EH (cell line): ENCODE measurements at places on chromosomes 2 and 18.

DNA sequence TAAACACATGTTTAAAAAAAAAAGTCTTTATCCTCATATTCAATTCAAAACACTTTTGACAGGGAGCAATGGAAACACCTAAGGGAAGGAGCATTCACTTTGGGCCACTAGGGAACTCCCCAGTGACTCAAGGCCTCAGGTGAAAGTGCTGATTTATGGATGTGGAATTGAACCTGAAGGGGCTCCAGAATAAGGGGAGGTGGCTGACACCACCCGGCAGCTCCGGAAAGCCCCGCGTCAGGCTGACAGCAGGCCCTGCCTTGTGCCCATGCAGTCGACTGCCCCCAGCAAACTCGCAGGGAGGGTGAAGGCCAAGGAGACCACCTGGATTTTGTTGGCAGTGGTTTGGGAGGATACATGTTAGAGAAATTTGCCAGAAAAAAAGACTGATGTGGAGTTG, 275.3 kb upstream of the NCKAP5 start:
- no peak for DNase-seq

DNA sequence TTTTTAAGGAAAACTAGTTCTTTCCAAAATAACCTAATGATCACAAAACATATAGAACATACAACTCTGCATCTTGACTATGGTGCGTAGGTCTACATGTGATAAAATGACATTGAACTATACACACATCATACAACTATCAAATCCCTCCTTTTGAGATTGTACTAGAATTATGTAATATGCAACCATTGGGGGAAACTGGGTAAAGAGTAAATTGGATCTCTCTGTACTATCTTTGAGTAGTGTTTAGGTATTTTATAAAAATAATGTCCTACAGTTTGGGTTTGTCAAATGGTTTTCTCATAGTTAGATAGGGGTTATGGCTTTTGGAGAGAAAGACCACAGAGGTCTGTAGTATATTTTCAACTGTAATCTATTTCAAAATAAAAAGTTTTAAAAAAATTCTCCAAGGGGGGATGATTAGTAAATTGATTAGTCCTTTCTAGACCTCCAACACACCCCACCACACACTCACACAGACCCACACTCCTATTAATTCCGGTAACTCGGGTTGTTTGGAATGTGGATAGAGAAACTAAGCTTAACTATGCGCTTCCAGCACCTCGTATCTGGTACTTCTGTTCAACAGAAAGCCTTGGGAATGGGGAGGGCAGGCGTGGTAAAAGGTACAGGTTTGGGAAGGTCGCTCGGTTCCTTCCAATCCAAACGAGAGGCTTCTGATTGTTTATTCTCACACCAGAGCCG, 695 bp upstream of the BIRC6 start:
- no peak for DNase-seq

- DNase-seq = peak; percentile 88
Measured at GRCh38 chr18:74806700-74807416, 209.2 kb downstream of the ZNF407 start.

DNA sequence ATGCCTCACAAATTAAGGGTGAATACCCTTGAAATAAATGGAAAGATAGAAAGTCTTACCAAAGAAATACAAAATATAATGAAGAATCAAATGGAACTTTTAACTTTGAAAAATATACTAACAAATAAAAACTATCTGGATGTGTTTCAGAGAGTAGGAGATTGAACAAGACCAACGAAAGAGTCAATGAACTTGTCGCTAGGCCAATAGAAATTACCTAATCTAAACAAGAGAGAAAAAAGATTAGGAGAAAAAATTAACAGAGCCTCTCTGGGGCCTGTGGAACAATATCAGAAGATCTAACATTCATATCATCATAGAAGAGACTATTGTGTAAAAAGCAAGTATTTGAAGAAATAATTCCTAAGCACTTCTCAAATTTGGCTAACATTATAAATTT, 11.1 kb downstream of the FRZB start:
- DNase-seq = no peak

DNA sequence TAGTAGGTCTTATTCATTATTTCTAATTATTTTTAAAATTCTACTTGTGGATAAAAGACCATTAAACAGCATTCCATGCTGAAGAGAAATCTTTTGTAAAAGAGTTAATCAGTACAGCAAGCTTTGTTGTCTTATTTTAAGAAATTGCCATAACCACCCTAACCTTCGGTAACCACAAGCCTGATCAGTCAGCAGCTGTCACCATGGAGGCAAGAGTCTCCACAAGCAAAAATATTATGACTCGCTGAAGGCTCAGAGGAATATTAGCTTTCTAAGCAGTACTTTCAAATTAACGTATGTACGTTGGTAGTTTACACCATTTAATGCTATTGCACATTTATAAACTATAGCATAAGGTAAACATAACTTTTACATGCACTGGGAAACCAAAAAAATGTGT, 650.5 kb upstream of the LINC00305 start:
- DNase-seq = no peak

DNA sequence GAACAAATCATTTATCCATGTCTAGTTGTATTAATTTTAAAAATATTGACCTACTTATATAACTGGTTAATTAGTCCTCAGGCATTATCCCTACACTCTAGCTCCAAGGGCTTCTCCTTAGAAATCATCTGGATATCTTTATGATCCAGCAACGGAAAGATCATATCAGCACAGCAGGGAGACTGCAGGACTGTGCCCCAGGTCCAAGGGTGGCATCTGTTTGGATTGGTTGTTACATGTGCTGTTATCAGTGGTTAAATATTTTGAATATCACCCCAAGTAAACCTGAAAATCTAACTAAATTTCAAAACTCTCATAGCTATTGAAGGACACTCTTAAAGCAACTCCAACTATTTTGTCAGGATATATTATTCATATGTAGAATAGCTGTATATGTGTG, 556.2 kb upstream of the ZEB2 start:
- no peak for DNase-seq

GRCh38 chr18:57581301-57581934, 5.1 kb downstream of the FECH start:
- no peak for DNase-seq

DNA sequence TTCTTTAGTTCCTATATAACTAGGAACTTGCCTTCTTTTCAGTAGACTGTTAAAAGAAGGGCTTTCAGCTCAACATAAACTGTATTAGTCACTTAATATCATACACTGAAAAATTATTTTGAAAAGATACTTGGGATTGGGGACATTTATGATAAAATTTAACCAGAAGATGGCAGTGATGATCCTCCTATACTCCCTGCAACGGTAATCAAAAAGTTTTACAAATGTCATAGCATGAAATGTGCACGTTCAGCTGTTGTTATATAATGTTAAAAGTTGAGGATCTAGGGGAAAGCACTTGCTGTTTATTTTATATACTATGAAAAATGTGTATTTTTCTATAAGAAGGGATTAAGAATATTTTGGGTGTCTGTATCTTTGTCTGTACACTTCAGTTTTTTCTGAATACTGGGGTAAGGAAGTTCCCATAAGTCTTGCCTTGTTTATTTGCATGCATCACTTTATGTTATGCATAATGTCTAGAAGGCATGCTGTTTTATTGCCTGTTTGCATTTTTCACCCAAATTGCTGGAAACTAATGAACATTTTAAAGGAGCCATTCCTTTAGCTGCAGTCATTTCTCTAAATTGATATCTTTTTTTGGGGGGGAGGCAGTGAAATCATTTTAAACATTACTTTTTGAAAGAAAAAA, 19.0 kb downstream of the DYNC1I2 start:
- peak; percentile 48 for DNase-seq

- DNase-seq = peak; percentile 72
Measured at GRCh38 chr2:108587621-108588020, 53.4 kb downstream of the LIMS1 start.

- DNase-seq = peak; percentile 39
Measured at GRCh38 chr18:56823986-56824565, 172.9 kb downstream of the WDR7 start.

DNA sequence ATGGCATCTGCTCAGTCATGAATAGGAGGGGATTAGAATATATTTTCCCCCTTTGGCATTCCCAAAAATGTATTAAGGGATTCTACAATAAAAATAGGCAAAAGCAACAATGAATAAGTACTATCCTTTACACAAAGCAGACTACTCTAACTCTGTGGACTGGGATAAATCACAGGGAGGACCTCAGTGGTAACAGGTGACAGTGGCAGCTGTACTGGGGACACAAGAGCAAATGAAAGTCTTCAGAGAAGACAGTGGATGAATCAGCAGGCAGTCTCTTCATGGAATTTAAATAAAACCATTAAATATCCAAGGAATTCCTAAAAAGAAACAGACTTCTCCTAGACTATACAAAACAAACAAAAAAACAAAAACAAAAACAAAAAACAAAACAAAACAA, 4.8 kb downstream of the CDH7 start:
- no peak for DNase-seq

- no peak for DNase-seq
Measured at GRCh38 chr2:61425605-61426155, 45.2 kb downstream of the USP34 start.

GRCh38 chr18:31065036-31065773, 22.7 kb upstream of the DSC3 start:
- no peak for DNase-seq
